ENCODE measurements at places on chromosomes 4 and X. TPM values are rescaled to one million over a fixed set of nuclear protein-coding genes. Genes with fewer than 3 reads are reported as not detected.

- no peaks in the 10 kb centered on the region for H3K36me3 ChIP-seq
- H3K4me1 ChIP-seq, result no peaks in the 10 kb centered on the region
- peak; percentile 66 for DNase-seq
- no peak overlapping the region for H3K4me3 ChIP-seq
Measured at GRCh38 chrX:110180176-110180927, 137.5 kb downstream of the AMMECR1 start.

DNA sequence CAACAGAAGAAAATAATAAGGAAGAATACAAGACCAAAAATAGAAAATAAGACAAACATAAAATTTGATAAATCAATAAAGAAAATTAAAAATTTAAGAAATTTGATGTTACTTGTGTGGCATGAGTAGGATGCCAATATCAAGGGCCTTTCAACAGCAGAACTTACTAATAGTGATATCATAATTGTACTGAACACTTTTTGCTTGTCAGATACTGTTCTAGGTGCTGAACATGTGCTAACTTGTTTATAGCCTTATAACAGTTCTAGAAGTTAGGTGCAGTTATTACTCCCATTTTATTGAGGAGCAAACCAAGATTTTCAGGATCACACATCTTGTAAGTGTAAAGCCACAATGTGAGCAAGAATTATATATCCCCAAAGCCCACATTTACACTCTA is 546.0 kb upstream of the EPHA5 start:
- DNase-seq, result no peak
- H3K36me3 ChIP-seq, result no peaks in the 10 kb centered on the region
- H3K4me3 ChIP-seq, result no peak overlapping the region
- no peaks in the 10 kb centered on the region for H3K27me3 ChIP-seq
- no peak overlapping the region for H3K27ac ChIP-seq

GRCh38 chrX:111506826-111507225 is 4.6 kb upstream of the SERTM2 start:
- DNase-seq, result no peak
- H3K27ac ChIP-seq, result no peak overlapping the region
- H3K27me3 ChIP-seq, result no peaks in the 10 kb centered on the region
- no peaks in the 10 kb centered on the region for H3K4me1 ChIP-seq

- no peaks in the 10 kb centered on the region for H3K27me3 ChIP-seq
- no peak for DNase-seq
- H3K4me3 ChIP-seq, result no peak overlapping the region
- H3K27ac ChIP-seq, result no peak overlapping the region
Measured at GRCh38 chr4:83075311-83076095, 39.0 kb downstream of the PLAC8 start.

- DNase-seq, result no peak
- H3K4me3 ChIP-seq, result no peak overlapping the region
- no peaks in the 10 kb centered on the region for H3K27me3 ChIP-seq
- H3K27ac ChIP-seq, result no peak overlapping the region
Measured at GRCh38 chr4:78951862-78952472, 12.7 kb upstream of the PAQR3 start.

- no peaks in the 10 kb centered on the region for H3K36me3 ChIP-seq
- H3K4me3 ChIP-seq, result no peak overlapping the region
- no peaks in the 10 kb centered on the region for H3K27me3 ChIP-seq
- no peaks in the 10 kb centered on the region for H3K4me1 ChIP-seq
Measured at GRCh38 chr4:1572010-1572385, 112.1 kb downstream of the FAM53A start.

- H3K4me1 ChIP-seq, result peaks cover 5% of the 10 kb centered on the region
- H3K36me3 ChIP-seq, result no peaks in the 10 kb centered on the region
- DNase-seq, result peak; percentile 47
- H3K27me3 ChIP-seq, result no peaks in the 10 kb centered on the region
- peak overlapping the region; percentile 99 for H3K27ac ChIP-seq
Measured at GRCh38 chrX:154096140-154097002, 1.1 kb downstream of the MECP2 start.

Gene TTC29
- polyA plus RNA-seq, result not detected

Gene SHROOM4
- polyA plus RNA-seq, result 2.8 TPM

Gene JCHAIN
- polyA plus RNA-seq, result 8.9 TPM
